Stimulated activated CD4-positive, alpha-beta T cell treated with anti-CD3 and anti-CD28 coated beads, Interleukin-2, amount 100 ng/mL, for 24 hours (primary cell): ENCODE measurements at places on chromosomes 4 and X.

DNA sequence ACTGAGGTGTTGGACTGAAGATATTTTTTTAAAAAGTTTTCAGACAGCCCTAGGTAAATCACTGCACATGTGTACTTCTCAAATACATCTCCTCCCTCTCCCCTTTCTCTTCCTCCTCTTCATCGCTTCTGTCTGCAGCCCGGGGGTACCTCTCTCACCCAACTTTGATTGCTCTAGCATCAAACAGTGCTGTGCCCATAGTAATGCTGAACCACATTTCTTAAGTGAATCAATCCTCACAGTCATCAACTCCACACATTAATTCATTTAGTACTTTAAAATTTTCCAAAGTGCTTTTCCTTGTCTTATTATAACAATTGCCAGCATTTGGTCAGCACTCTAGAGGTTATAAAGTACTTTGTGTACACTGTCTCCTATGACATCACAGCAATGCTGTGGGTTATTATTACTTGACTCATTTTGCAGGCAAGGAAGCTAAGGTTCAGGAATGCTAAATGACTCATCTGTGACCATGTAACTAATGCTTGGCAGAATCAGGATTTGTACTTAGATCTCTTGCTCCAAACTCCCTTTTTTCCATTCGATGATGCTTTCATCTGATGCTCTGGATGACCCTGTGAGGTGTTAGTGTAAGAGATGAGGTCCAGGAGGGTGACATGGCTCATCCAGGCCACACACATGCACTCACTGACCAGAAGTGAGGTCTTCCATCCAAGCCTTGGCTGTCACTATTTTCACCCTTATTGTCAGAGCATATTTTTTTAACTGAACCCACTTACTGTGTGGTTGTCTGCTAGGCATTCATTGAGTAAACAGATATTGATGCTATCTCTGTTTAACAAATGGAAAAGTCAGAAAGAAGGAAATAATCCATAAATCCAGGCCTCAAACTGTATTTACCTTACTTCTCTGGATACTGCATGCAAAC lies 58.8 kb downstream of the RHOH start:
- no peak for DNase-seq

GRCh38 chrX:16491461-16491860 lies 158.5 kb upstream of the S100G start:
- no peak for DNase-seq

DNA sequence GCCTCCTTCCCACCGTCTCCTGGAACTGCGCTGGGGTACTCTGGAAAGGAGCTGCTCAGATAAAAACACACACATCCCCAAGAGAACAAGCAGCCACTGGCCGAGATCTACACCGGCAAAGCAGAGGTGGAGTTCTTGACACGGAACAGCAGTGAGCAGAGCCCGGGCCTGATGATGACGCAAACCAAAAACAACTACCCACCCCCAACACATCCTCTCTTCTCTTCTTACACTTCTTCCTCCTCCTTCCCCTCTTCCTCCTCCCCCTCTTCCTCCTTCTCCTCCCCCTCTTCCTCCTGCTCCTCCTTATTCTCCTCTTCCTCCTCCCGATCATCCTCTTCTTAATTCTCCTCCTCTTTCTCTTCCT lies 4.6 kb downstream of the PNMA5 start:
- no peak for DNase-seq

GRCh38 chr4:109640644-109641043 lies 62.6 kb downstream of the CASP6 start:
- DNase-seq: no peak

- DNase-seq: no peak
Measured at GRCh38 chrX:118855681-118856310, 32.2 kb downstream of the ZCCHC12 start.

GRCh38 chr4:95204873-95205272 lies 343.9 kb downstream of the UNC5C start:
- DNase-seq: no peak

DNA sequence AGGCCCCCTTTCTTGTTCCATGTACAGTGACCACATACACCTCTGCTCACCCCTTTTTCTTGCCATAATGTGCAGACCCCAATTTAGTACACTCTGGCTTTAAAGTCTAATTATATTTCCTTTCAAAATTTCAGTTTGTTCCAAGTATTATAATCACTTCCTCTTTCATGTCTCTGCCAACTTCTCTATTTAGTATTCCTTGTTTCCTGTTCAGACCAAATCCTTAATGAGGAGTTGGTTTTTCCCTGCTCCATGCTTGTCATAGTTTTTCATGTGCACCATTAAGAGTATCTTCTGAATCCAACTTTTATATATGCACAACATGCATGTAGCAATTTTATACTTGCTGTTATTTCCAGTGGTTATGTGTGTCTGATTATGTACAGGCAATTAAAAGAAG lies 32.3 kb downstream of the USP53 start:
- no peak for DNase-seq

DNA sequence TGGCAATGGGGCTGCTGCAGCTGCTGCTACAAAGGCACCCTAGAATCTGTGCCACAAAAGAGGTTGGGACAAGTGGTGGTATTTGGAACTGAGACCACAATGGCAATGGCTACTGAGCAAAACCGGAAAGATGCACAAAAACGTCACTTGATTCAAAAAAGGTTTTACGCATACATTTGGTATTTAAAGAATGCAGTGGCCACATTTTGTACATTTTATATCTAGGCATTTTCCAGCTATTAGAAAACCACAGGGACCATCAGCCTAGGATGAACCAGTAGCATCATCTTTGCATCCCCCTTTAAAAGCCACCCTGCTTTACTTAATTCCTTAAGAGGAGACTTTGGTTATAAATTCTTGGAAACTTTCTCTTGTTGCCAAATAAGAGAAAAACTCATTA lies 104.8 kb upstream of the CXCL13 start:
- DNase-seq: no peak

DNA sequence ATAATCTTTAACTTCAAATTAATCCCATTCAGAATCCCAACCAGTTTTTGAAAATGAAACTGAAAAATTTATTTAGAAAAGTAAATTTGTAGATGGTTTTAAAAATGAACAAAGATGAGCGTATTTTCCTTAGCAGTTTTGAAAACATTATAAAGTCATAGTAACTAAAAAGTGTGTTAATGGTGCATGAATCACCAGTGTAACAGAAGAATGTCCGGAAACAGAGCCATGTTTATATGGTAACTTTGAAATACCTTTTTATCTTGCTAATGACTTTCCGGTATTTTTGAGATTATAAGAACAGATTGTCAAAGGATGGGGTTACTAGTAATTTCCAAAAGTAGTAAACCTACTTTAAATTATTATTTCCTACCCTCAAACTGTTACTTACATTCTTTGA lies 145.9 kb downstream of the IRS4 start:
- no peak for DNase-seq

- DNase-seq: no peak
Measured at GRCh38 chrX:15142084-15142715, 127.7 kb downstream of the ASB9 start.

GRCh38 chr4:123833171-123833643 lies 436.6 kb downstream of the SPRY1 start:
- DNase-seq: no peak

DNA sequence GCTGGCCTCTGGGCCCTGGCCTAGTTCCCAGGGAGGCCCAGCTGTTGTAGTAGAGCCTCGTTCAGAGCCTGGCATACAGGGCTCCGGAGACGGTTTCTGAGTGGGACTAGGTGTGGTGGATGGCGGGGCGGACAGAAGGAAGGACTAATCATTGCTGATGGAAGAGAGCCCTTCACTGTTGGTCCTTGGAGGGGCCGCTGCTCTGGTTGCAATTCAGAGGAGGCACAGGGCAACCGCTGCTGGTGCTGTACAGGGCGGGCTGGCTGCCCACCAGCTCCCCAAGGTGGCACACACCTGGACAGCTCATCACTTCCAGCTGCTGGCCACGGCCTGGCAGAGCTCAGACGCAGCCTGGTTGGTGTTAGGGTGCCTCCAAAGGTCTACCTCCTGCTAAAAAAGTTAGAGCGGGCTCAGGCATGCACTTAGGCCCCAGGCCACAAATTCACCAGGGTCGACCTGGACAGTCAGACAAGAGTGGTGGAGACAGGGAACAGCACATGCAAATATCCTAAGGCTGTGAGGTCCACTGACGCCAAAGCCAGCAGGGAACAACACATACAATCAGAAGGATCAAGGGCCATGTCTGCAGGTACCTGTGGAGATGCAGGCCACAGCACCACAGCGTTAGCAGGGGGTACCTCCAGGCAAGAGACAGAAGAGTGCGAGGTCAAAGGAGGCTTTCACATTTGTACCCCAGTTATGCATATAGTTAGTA lies 7.5 kb upstream of the RNF4 start:
- no peak for DNase-seq
